ENCODE measurements at places on chromosomes 1 and 21.

GRCh38 chr1:144101397-144102045 is 129.7 kb upstream of the FAM72C start:
- no peak for DNase-seq

DNA sequence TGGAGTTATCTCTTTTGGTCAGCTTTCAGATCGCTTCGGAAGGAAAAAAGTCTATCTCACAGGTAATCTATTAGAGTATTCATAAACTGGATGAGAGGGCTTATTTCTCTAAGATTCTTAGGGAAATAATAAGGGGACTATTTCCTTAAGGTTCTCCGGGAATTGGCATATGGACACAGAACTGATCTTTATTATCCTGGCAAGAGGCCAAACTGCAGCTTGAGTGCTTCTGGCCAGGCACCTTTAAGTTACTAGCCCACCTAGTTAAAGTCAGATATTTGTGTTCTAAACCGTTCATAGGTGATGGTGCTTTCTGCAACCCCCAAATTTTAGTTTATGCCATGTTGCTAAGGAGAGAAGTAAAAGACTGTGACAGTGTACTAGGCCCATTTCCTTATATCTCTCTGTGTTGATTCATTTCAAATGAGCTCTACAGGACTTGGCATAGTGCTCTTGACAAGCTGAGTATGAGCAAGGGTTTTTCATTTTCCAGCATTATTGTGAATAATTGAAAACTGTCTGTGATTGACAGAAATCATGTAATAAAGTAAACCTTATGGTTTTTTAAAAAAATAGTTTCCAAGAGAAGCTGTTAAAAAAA is 43.4 kb downstream of the SLC22A15 start:
- no peak for DNase-seq

DNA sequence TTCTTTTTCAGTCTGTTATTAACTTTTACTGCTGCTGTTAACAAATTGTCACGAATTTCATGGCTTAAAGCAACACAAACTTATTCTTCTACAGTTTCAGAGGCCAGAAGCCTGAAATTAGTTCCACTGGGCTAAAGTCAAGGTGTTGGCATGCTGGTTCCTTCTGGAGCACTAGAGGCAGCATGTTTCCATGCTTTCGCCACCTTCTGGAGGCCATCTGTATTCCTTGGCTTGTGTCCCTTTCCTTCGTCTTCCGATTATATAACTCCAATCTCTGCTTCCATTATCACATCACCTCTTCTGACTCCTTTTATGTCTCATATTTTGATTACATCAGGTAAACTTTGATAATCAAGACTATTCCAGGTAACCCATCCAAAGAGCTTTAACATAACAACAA is 1742.1 kb downstream of the BRINP3 start:
- no peak for DNase-seq

DNA sequence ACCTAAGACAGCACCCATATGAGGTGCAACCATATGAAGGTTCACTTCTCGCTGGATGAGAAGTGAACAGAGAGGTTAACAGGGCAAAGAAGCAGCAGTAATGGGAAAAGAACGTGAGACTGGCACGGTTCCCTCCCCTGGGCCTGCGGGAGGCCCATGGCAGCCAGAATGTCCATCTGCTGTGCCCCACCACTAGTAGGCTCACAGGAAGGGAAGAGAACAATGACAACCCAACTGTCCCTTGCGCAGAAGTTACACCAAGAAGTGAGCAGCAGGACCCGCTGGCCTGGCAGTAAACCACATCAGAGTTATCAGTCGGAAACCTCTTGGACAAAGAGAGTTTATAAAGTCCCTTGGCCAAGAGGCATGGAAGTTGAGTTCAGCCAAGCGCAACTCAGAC is 11.3 kb downstream of the HIVEP3 start:
- DNase-seq = no peak

DNA sequence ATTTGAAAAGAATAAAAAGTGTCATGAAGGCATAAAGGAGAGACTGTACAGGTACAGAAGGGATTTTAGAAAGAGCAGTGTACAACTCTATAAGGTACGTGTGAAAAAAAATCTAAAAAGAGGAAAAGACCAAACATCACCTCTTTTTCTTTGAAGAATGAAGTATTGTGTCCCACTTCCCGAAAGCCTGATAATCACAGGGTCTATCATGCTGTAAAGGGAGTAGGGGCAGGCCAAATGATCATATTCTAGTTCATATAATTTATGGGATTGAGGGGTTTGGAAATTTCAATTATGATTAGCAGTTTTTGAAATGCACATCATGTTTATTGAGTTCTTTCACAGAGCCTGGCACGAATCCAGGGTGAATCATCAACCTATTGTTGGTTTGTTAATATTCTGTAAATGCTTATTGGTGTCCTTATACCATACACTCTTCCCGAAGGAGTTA is 910 bp upstream of the RERE start:
- no peak for DNase-seq

- no peak for DNase-seq
Measured at GRCh38 chr1:219555806-219556205, 57.1 kb downstream of the ZC3H11B start.

DNA sequence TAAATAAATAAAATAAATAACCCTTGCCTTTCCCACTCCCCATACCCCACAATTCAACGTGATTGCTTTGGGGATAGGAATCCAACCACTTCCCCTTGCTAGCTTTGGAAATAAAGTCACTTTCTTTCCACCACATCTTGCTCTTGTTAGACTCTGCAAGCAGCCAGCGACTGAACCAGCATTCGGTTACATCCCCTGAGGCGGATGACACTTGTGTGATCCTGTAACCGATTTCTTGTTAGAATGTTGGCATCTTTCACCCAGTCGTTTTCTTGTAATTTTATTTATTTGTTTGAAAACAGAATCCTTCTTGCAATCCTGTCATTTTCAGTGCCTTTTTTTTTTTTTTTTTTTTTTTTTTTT is 1.6 kb upstream of the IFNGR2 start:
- DNase-seq = no peak

- no peak for DNase-seq
Measured at GRCh38 chr1:65971547-65971946, 178.9 kb downstream of the PDE4B start.

GRCh38 chr1:8259498-8260290 is 58.2 kb upstream of the SLC45A1 start:
- no peak for DNase-seq

DNA sequence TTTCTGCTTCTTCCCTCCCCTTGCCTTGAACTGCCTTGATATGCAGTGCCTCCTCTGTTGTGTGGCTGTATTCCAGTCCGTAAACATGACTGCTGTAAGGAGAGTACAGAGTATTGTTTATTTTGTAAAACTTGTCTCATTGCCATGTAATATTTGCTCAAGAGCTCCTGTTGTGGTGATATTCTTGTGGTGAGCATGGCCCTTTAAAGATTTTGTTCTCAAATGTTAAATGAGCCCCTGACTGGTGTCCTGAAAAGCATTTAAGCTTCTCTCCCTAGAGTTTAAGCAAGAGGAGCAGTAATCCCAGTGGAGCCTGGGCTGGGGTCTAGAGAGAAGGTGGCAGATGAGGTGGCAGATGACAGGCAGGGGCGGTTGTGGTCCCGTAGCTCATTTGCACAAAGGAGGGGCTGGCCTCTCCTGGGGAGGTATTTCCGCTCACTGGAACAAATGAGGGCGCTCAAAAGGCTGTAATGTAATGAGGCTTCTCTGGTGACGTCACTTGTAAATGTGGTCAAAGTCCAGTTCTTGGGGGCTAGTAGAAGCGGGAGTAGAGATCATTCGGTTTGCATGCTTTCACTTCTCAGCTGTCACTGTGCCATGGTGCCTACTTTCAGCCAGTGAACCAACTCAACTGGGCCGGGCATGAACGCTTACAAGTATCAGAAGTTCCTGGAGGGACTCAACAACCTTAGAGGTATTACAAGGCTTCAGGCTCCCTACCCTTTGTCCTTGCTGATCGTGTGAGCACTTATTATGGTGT is 46.0 kb upstream of the MACF1 start:
- no peak for DNase-seq

Data from GM20000 (cell line).